ENCODE measurements at places on chromosomes 4 and X.

DNA sequence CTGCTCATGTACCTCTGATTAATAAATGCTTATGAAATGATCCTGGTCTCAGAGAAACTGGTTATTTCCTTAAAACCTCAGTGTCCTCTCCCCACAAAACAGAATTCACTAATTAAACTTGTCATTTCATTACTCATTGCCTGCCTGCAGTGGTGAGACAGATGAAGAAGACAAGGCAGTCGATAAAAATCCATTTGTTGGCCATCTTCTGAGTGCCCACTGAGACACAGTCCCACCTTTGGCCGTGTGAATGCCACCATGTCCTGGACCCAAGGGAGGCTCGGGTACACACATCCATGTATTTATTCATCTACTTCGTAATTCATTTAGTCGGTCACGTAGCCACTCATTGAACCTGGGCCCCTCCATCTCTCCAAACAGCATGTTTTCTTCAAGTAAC is 3.5 kb downstream of the S100P start:
- no peak for DNase-seq

DNA sequence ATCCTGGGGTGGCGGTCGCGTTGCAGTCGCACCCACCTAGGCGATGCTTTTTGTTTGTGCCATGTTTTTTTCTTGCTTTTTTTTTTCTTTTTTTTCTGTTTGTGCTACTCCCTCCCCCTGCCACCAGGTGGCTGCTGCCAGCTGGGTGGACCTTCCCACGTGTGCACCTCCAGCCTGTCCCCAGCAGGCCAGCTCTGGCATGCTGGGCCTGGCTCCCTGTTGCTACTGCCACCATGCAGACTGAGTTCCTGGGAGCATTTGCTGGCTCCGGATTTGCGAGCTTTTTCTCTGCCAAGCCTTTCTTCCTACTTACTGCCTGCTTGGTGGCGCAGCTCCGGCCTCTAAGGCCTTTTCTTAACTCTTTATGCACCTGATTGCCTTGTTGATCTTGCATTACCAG is 161.2 kb upstream of the WDFY3 start:
- DNase-seq, result peak; percentile 11

DNA sequence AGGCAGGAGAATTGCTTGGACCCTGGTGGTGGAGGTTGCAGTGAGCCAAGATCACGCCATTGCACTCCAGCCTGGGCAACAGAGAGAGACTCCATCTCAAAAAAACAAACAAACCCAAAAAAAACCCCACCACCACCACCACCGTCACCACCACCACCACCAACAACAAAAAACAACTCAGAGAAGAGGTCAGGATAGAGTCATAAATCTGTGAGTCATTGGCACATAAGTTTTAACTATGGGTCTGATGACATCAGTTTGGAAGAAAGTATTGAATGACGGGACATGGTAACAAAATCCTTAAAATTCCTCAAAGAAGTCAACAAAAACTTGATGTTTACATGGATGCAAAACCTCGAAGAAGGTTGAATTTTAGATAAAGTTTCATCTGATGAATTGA is 288.0 kb upstream of the SFRP2 start:
- no peak for DNase-seq

- no peak for DNase-seq
Observed at GRCh38 chr4:124420166-124420695, 292.3 kb downstream of the ANKRD50 start.

GRCh38 chrX:138946926-138947325 is 235.4 kb upstream of the FGF13 start:
- DNase-seq, result peak; percentile 74

GRCh38 chrX:46837558-46838485 is 979 bp downstream of the RP2 start:
- peak; percentile 56 for DNase-seq

DNA sequence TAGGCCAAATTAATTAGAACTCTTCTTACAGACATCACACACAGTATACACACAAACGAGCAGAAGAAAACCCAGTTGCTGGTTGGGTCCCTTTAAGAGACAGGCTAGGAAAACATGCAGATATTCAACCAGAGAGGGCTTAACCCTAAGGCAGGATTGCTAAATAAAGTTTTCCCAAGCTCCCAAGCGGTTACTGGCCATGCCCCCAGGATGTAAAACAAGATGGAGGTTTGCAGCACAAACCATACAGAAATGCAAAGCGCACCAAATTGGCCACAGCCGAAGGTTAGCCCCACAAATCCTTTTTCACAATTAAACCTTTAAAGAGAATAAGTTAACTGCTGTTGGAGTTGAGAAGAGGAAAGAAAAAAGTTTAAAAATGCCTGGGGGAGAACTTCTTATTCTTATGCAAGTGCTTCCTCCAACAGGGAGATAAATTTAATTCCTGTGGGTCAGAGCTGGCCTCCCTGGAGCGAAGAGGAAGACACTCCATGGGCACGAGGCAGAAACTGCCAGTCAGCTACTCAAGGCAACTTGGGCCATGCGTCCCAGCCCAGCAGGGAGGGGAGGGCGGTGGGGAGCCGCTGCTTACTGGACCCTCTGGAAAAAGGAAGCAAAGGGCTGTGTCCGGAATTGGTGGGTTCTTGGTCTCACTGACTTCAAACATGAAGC is 167.6 kb upstream of the ARSJ start:
- DNase-seq, result peak; percentile 3

DNA sequence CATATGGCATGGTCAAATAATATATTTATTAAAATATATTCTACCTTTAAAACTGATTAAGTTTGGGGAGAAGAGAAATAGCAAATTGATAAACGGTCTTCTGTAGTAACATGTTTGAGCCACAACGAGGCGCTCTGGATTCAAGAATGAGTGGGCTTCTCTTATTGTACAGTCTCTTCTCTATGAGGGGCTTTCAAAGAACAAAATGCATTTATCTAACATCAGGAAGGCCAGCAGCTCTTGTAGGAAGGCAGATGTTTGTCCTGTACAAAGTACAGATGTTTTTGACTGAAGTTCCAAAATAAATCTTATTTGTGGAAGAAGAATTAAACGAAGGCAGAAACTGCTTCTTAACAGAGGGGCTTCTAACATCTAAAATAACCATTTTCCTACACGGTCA is 153.6 kb downstream of the RASL11B start:
- DNase-seq, result peak; percentile 81

- DNase-seq, result no peak
Observed at GRCh38 chr4:39295784-39296183, 70.4 kb downstream of the RFC1 start.
